ENCODE measurements at places on chromosomes 16 and 17. TPM values are rescaled to one million over a fixed set of nuclear protein-coding genes. Genes with fewer than 3 reads are reported as not detected.

- H3K36me3 ChIP-seq, result peaks cover 29% of the 10 kb centered on the region
- no peak overlapping the region for H3K4me3 ChIP-seq
- H3K27me3 ChIP-seq, result no peaks in the 10 kb centered on the region
- H3K27ac ChIP-seq, result no peak overlapping the region
- no peaks in the 10 kb centered on the region for H3K4me1 ChIP-seq
Measured at GRCh38 chr16:54040480-54040879, 246.1 kb downstream of the IRX3 start.

DNA sequence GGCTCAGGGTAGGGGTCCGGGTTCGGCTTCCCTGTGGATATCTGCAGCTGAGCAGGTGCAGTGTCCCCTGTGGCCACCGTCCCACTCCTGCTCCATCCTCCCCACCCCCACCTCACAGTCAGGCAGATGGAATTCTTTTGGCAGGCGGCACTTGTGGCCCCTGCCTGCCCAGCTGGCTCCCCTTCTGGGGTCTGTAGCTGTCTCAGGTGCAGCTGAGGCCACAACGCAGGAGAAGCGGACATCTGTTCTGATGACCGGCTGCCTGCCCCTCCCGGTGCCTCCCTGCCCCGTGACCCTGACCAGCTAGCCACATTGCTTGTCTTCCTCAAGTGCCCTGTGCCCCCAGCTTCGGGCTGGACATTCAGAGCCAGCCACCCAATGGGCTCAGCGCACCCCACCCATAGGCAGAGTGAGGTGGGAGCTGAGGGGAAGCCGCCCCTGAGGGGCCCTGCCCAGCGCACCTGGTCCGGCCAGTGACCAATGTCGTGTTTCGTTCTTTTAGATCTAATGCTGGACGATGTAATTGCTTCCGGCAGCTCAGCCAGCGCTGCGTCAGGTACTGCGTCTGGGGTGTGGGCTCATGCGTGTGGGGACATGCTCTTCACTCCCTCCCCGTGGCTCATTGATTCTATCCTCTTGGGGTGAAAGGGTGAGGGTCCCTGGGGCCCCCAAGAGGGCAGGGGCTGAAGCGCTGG, 25.2 kb upstream of the ABCC3 start:
- no peak overlapping the region for H3K4me3 ChIP-seq
- no peaks in the 10 kb centered on the region for H3K36me3 ChIP-seq
- no peak overlapping the region for H3K27ac ChIP-seq
- no peak for DNase-seq
- H3K27me3 ChIP-seq, result peaks cover 40% of the 10 kb centered on the region
- peaks cover 6% of the 10 kb centered on the region for H3K4me1 ChIP-seq

- H3K27ac ChIP-seq, result no peak overlapping the region
- DNase-seq, result no peak
- peaks cover 18% of the 10 kb centered on the region for H3K27me3 ChIP-seq
- H3K4me3 ChIP-seq, result no peak overlapping the region
Measured at GRCh38 chr17:37677021-37677420, 33.8 kb upstream of the DDX52 start.

- no peak within 1 kb of the TSS for H3K27ac ChIP-seq
- H3K4me1 ChIP-seq, result peaks cover 41% of the 10 kb centered on the region
- DNase-seq, result peak; percentile 51
- peaks cover 8% of the 10 kb centered on the region for H3K27me3 ChIP-seq
- no peaks in the 10 kb centered on the region for H3K36me3 ChIP-seq
Measured at GRCh38 chr17:35795007-35795870, at the start of gene MMP28. MMP28 (minus strand) TSS chr17:35795641; CDS start chr17:35795377, 264 bp downstream.

GRCh38 chr16:75287708-75288107, 36.3 kb upstream of the BCAR1 start:
- no peak for DNase-seq
- H3K4me1 ChIP-seq, result peaks cover 27% of the 10 kb centered on the region
- no peak overlapping the region for H3K27ac ChIP-seq
- peaks cover 60% of the 10 kb centered on the region for H3K27me3 ChIP-seq

DNA sequence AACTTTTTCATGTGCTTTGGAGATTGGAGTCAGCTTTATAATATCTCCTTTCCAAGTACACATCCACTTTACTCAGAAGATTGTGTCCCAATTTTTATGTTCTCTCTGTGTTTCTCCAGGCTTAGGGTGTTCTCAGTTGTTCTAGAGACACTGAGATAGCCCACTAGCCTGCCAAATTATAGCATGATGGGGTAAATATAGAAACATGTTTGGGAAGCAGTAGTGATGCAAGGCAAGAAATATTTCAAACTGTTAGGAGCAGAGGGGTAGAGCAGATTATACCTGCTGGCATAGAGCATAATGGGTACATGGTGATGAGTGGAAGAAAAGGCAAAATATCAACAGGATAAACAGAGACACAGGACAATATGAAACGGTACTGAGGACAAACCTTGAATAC, 12.4 kb downstream of the SLFN11 start:
- no peaks in the 10 kb centered on the region for H3K27me3 ChIP-seq
- no peak for DNase-seq
- peaks cover 66% of the 10 kb centered on the region for H3K36me3 ChIP-seq
- H3K4me1 ChIP-seq, result peaks cover 20% of the 10 kb centered on the region
- no peak overlapping the region for H3K27ac ChIP-seq
- H3K4me3 ChIP-seq, result no peak overlapping the region

GRCh38 chr17:48552466-48553189, 7.7 kb upstream of the HOXB2 start:
- peaks cover 25% of the 10 kb centered on the region for H3K4me1 ChIP-seq
- H3K27ac ChIP-seq, result no peak overlapping the region
- H3K27me3 ChIP-seq, result peaks cover 15% of the 10 kb centered on the region

- DNase-seq, result no peak
- H3K4me1 ChIP-seq, result peaks cover 13% of the 10 kb centered on the region
- H3K27ac ChIP-seq, result no peak overlapping the region
Measured at GRCh38 chr16:68399456-68399855, 48.9 kb downstream of the SMPD3 start.

TAT gene
- total RNA-seq, result not detected

HBA1 gene
- total RNA-seq, result not detected

KRTAP1-5 gene
- not detected for total RNA-seq

CA5A gene
- total RNA-seq, result not detected
